ENCODE measurements at places on chromosomes 6 and 20.
A peak's percentile ranks its signal among the peaks of the same experiment; 100 is the strongest.

GRCh38 chr6:144232832-144233230 is 52.3 kb upstream of the UTRN start:
- DNase-seq, result no peak

GRCh38 chr20:47907031-47907675 is 121.9 kb upstream of the SULF2 start:
- DNase-seq, result peak; percentile 95

DNA sequence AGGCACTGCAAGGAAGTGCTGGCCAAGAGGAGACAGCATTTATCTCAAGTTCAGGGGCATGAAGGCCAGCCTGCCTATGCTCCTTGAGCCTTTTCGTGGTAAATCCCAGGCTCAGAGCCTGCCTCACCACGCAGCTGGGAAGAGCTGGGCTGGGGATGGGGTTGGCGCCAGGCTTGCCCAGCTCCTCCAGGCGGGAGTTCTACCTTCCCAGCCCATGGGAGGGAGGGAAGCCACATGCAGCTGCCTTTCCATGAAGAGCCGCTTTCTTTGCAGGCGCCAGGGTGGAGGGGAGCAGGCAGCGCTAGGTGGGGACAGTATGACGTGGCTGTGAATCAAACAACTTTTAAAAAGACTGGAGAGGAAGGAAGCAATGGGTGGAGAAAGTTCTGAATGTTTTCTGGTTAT is 19.5 kb upstream of the SIRT5 start:
- no peak for DNase-seq

DNA sequence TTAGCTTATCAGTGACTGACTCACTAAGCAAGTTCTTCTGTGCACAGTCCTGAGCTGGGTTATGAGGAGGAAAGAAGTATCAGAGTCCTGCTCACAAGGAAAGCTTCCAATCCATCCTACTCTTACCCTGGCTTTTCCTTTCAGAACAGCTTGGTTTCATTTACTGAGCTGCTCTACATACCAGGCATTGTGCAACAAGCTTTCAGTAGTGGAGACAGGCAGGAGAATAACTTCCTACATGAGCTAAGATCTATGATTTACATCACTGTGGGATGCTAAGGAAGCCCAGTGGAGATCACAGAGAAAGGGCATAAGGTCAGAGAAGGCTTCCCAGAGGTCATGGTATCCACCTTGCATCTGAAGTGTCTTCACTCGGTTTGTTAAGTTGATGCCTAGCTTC is 144.5 kb downstream of the MAP3K7 start:
- no peak for DNase-seq

DNA sequence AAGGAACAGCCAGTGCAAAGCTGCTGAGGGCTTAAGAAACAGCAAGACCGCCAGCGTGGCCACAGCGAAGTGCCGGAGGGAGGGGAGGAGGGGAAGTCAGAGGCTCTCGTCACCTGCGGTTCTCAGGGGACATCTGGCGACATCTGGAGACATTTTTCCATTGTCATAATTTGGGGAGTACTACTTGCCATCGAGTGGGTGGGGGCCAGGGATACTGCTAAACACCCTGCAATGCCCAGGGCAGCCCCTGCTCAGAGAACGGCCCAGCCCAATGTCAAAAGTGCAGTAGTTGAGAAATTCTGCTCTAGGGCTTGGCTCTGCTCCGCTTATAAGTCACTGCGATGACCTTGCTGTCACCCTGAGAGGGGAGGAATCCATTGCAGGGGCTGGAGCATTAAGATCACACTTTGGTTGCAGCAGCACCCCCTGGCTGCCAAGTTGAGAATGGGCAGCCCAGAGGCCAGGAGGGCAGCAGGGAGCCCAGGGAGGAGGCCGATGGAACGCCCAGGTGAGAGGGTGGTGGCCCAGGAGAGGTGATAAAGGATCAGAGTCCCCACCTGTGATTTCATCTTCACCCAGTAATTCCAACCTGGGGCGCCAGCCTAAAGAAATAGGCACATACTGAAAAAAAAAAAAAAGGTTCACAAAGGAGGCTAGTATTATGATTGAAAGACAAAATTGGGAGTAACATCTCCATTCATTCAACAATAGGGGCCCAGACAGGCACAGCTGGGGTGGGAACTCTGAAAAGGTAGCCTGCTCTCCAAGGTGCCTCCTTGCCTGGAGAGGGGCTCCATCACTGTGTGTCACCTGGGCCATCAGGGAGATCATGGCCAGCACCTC is 218.2 kb downstream of the BMP7 start:
- no peak for DNase-seq
